ENCODE measurements at places on chromosomes 2 and 18.

DNA sequence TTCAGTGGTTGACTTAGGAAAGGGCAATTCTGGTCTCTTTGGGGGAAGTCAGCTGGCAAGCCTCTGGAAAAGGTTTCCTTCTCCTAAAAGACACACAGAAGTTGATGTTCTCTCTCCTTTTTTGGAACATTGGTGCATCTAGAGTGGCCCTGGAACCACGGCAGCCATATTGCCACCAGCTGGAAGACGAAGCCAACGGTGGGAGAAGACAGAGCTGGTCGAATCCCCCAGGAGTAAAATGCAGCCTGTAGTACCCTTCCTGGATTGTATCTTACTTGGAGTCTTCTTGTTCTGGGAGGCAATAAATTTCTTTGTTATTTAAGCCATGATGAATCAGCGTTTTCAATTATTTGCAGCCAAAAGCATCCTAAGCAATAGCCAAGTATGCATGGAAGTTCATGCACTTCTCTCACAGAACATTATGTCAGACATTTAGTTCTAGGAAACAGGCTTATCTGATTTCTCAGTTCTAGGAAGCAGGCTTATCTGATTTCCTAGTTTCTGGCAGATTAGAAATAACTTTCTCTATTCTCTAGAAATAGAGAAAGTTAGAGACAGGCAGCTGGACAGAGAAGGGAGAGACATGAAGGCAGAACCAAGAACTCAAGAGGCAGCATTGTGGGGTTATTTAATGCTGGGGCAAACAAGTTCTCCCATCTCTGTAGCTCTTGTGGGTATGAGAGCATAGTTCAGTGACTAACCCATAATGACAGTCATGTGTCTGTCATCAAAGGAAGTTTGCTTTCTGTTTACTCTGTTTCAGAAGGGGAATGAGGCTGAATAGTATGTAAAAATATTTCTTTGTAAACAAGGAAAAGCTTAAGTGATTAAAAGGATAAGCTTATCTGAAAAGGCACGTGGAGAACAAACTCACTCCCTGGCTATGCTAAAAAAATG lies 40.5 kb upstream of the NABP1 start:
- no peak for DNase-seq

- DNase-seq: no peak
Observed at GRCh38 chr2:168723275-168723899, 79.0 kb upstream of the NOSTRIN start.

DNA sequence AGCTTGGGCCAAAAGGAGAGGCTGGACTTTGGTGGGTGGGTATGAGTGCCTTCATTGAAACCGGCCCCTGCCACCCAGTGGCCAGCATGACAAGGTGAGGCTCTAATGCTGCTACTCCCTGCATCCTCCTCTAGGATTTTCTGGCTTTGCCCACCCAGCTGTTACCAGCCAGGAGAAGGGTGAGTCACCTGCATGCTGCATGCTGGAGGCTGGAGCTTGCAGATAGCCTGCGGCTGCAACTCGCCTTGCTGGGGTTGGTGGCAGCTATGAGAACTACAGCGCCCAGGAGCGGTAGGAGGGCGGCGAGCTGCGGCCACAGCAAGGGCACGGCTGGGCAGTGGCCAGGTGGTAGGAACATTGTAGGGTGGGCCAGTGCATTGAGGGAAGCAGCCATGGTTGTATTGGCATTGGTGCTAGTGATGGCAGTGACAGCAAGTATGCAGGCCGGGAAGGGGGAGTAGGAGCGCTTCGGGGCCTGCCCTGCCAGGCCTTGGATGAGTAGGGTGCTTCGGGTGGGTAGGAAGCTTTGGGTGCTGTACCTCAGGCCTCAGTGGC lies 75.4 kb upstream of the SLC35G4 start:
- DNase-seq: no peak

GRCh38 chr2:28758459-28758858 lies 6.8 kb downstream of the PPP1CB start:
- peak; percentile 37 for DNase-seq

DNA sequence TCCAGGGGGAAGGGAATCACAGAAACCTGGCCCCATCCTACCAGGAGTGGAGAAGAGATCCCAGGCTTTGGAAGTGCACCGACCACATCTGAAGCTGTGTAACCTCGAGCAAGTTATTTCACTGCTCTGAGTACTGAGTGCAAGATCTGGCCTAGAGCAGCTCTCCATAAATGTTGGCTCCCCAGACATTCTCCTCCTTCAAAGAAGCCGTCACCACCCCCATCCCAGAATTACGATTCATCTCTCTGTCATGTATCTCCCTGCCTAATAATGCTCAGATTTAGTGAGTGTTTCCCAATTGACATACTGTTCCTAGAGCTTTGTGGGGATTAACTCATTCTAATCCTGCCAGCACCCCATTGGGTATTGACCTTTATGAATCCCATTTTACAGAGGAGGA lies 51.7 kb downstream of the TNS1 start:
- DNase-seq: no peak

DNA sequence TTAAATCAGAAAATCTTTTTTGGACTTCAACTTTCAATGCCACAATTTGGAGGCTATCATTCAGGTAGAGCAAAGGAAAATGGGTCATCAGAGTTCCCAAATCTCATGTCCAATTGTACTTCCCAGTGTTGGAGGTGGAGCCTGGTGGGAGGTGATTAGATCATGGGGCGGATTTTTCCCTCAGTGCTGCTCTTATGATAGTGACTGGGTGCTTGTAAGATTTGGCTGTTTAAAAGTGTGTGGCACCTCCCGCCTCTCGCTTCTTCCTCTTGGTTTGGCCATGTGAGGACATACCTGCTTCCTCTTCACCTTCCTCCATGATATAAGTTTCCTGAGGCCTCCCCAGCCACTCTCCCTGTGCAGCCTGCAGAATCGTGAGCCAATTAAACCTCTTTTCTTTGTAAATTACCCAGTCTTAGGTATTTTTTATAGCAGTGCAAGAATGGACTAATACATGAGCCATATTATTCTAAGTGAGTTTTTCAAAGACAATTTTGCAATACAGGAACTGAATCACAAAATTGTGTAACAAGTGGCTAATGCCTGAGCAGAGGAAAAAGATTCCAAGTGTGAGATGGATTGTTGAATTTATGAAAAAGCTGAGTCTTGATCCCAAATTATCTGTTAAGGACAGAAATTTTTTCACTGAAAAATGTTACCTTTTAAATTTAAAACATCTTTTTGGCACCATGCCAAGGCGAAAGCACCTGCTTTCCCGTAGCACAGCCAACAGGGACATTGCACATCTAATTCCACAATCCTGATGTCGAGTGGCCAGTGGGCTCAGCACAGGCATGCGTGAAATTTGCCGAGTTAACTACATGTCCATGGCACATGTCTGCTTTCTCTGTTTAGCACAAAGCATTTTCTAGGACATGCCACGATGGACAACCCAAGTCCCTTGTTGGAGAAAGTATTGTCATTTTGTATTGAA lies 150.9 kb downstream of the COL6A3 start:
- no peak for DNase-seq

GRCh38 chr2:144894612-144895599 lies 375.0 kb upstream of the ZEB2 start:
- DNase-seq: peak; percentile 26

DNA sequence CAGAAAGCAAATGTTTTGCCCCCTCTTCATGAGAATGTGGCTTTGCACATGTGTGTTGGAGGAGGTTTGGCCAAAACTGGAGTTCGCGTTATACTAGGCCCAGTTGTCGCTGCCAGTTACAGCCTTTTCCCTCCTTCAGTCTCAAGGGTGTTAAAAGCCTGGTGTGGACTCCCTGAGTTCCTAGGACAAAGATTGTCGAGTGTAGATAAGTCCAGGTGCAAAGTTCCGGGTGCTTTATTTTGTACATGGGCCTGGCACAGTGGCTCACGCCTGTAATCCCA lies 542 bp upstream of the RNF103 start:
- DNase-seq: no peak

- peak; percentile 58 for DNase-seq
Observed at GRCh38 chr2:69177785-69178636, 165.0 kb downstream of the ANTXR1 start.

Data from eye (tissue), 1 donor.